Nephron progenitor cell (in vitro differentiated cells): ENCODE measurements at places on chromosomes 2 and 18.

DNA sequence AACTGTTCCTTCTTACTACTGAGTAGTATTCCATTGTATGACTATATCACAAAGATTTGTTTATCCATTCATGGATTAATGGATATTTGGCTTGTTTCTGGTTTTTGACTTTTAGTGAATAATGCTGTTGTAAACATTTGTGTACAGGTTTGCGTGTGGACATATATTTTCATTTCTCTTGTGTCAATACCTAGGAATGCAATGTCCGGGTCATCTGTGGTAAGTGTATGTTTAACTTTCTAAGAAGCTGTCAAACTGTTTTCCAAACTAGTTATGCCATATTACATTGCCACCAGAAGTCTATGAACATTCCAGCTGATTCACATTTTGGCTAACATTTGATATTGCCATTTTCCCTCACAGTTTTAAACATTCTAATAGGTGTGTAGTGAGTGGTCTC, 29.1 kb upstream of the SLC16A14 start:
- no peak for DNase-seq

DNA sequence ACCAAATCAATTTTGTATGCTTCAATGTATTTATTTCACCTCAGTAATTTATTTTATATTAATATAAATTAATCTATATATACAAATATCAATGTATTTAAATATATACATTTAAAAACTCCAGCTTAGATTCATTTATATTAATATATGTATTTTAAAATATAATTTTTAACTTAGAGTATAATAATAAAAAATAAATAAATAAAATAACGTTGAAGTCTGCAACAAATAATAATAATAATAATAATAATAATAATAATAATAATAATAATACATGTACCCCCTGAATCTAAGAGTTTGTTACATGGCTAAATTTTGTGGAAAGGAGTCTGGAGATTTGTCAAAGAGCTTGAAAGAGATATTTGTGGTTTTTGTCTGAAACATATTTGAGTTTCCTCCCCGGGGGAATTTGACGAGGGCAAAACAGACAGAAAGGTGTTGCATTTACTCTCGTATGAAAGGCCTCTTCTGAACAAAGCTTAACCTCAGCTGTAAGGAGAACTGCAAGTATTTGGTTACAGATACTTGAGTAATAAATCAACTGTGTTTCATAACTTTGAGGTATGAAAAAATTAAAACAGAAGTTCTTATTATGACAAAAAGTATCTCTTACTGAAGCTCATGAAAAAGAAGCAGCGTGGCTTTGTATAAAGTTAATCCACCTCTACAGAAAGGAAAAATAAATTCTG, 93.4 kb downstream of the CDH19 start:
- no peak for DNase-seq

DNA sequence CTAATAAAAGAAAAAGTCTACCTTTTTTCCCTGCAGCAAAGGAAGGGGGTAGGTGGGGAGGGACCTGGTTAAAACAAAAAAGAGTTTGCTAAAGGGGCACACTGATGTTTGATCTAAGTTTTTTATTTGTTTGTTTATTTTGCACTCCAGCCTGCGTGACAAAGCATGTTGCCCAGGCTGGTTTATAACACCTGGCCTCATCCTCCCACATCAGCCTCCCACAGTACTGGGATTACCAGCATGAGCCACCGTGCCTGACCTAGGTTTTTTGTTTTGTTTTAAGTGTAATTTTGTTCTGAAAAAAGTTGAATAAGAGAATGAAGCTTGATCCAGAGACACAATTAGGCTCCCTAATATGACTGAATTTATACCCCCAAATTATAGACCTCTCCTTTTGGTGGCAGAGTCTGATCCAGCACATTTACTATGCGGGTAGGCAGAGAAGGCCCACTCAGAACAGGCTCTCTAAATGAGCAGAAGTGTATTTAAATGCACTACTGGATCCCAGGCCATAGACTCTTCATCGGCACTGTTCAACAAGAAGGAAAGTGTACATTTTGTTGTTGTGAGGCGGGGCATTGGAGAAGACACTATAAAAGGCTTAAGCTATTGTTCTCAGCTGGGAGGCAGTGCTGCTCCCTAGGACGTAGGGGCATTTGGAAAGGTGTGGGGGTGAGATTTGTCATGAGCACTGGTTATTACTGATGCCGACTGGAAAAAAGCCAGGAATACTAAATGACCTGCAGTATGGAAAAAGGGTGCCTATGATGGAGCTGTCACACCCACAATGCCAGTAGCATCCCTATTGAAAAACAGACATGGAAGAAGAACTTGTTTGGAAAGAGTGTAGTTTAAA, 32.4 kb downstream of the MRPS9 start:
- no peak for DNase-seq

DNA sequence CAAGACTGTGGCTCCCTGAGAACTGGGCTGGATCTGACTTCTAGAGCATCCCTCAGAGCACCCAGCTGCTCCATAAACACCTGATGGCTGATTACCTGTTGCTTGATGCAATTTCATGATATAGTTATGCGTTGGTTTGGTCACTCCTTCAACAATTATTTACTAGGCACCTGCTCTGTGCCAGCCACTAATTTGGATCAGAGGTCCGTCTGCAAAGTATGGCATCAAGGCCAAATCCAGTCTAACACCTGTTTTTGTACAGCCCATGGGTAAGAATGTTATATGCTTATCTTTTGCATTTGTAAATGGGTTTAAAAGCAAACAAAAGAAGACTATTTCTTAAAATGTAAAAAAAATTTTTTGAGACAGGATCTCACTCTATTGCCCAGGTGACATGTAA, 348.2 kb downstream of the ALK start:
- DNase-seq: no peak

- peak; percentile 30 for DNase-seq
Measured at GRCh38 chr2:104434318-104434792, 419.6 kb upstream of the POU3F3 start.

DNA sequence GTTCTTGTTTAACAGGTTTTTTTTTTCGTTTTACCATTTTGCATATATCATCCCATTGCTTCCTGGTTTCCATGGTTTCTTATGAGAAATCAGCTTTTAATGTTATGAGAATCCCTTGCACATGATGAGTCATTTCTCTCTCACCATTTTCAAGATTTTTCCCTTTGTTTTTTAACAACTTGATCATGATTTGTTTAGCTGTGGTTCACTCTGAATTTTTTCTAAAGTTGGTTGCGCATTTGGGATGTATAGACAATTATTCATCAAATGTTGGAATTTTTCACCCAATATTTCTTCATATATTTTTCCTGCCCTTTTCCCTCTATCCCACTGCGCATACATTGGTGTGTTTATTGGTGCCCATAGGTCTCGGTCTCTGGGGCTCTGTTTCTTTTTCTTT, 42.4 kb upstream of the BIN1 start:
- no peak for DNase-seq

GRCh38 chr2:137872577-137872976, 91.7 kb upstream of the HNMT start:
- DNase-seq: no peak

GRCh38 chr2:102806250-102806837, 44.5 kb downstream of the TMEM182 start:
- DNase-seq: peak; percentile 74
